ENCODE measurements at places on chromosomes 2 and 18.

DNA sequence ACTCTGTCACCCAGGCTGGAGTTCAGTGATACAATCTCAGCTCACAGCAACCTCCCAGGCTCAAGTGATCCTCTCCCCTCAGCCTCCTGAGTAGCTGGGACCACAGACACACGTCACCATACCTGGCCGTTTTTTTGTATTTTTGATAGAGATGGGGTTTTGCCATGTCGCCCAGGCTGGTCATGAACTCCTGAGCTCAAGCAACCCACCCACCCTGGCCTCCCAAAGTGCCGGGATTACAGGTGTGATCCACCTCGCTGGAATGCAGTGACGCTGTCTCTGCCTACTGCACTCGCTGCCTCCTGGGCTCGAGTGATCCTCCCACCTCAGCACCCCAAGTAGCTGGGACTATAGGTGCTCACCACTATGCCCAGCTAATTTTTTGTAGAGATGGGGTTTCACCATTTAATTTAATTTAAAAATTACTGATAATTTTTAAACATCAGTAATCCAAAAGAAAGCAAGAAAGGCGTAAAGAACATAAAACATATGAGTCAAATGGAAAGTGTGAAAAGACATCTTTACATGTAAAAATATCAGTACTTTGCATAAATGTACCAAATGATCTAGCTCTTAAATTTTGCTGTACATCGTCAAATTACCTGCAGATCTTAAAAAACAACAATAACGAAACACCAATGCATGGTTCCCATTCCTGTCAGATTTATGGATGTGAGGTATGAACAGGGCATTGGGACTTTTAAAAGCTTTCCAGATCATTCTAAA, 2.8 kb upstream of the ZNF236 start:
- DNase-seq = no peak

- DNase-seq = no peak
Observed at GRCh38 chr2:18232731-18233438, 327.6 kb downstream of the RDH14 start.

DNA sequence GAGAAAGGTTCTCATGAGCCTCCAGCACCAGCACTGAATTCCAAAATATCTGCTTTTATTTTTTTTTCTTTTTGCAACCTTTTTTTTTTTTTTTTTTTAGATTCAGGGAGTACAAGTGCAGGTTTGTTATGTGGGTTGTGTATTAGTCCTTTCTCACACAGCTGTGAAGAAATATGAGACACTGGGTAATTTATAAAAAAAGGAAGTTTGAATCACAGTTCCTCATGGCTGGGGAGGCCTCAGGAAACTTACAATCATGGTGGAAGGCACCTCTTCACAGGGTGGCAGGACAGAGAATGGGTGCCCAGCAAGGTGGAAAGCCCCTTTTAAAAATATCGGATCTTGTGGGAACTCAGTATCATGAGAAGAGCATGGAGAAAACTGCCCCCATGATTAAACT, 7.9 kb upstream of the TMX3 start:
- no peak for DNase-seq

DNA sequence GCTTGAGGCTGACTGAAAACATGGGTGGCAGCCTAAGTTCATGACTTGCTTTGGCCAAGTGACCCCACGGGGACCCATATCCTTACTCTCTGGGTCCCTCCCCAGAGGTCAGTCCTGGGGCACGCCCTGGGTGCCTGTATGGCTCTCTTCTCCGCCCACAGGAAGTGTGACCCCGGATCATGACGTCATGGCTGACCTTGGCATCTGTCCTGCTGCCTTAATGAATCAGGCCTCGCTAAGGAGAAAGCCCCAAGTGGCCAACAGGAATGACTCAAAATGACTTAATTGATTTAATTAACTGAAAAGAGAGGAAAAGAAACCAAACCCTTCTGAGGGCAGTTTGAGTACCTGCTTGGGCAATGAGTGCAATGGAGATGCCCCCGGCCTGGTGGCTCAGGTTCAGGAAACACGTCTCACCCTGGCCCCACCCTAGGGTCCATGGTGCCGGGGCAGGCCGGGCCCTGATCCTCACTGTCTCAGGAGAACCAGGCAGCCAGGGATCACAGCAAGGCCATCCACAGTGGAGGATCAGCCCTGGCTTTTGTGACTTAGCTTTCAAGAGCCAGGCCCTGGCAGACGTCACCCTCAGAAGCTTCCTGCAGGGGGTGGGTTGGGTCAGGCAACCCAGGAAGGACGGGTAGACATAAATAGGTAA, 112.0 kb downstream of the CYP26B1 start:
- DNase-seq = no peak

DNA sequence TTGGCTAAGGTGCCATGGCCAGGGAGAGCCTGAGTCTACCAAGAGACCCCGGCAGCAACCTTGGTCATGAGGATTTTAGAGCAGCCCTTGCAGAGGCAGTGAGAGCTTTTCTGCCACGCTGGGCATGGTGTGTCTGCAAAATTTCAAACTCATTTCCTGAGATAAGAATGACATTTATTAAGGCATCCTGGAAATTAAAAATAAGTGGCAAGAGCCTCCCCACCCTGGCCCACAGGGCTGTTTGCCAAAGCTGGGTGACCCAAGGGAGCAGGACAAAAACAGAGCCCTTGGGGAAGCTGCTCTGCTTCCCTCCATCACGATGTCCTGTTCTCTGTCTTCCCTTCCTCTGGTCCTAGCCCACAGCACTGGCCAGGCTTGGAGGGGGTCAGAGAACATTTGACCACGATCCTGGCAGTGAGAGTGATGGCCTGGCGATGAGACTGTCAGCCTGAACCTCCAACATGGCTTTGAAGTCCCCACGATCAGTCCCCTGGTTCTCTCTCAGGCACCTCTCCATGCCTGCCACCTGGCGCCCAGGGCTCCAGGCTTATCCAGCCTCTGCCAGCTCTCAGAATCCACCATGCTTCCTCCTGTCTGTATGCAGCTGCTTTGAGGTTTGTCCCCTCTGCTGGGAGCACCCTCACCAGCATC, 68.9 kb upstream of the RMDN2 start:
- no peak for DNase-seq

GRCh38 chr18:72372076-72372475, 172.1 kb downstream of the CBLN2 start:
- no peak for DNase-seq

GRCh38 chr2:224506494-224506893, 78.7 kb downstream of the CUL3 start:
- no peak for DNase-seq

DNA sequence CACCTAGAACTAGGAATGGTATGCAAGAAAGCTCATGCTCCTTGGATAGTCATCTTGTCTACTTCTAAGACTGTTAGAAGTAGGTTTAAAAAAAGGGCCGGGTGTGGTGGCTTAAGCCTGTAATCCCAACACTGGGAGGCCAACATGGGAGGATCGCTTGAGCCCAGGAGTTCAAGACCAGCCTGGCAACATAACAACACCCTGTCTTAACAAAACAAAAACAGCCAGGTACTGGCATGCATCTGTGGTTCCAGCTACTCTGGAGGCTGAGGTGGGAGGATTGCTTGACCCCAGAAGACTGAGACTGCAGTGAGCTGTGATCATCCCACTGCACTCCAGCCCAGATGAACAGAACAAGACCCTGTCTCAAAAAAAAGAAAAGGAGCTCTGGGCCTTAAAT, 19.9 kb downstream of the PNO1 start:
- no peak for DNase-seq

DNA sequence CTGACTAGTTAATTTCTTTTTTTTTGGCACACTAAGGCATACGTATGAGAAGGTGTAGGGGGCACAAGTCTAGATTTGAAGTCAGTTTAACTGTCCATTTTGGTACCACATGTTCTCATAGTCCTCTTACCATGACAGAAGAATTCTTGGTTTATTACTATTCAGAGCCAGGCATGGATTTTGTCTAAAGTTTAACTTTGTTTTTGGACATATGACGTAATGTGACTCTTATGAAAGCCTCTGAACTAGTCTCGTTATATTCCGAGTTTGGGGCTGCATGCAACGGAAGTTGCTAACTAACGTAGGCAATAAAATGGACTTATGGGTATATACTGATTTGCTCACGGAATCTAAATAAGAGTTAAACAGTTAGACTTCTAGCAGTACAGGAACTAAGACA, 62.9 kb downstream of the MSTN start:
- DNase-seq = no peak

- DNase-seq = no peak
Observed at GRCh38 chr2:64814007-64814406, 160.3 kb upstream of the SERTAD2 start.

GRCh38 chr18:22742409-22742808, 190.7 kb upstream of the RBBP8 start:
- no peak for DNase-seq

DNA sequence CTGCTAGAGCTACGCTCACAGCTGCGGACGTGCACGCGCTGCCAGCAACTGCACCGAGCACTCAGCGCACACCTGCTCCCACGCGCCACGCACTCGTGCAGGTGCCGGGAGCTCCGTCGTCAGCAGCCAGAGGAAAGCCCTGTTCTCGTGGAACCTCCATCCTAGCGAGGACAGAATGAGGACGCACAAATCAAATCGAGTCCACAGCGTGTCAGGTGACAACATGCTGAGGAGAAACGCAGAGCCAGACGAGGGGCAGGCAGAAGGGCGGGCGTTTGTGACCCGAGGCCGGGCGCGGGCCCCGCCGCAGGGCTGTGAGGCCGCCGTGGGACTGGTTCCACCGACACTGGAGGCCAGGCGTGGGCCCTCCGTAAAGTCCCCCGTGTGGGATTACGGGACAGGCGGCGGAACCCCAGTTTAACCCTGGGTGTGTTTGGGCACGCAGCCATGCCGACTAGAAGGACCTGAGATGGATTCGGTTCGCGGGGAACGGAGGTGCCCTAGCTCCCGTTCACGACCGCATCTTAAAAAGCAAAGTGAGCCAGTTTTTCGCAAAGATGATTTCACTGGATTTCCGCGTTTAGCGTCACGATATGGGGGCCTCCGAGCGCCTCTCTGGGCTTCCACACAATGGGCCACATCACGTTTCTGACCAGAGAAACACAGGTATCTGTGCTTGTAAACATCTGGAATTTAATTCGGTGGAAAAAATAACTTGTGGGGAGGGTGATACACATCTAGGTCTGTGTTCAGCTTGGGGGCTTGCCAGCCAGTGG, 26.9 kb upstream of the ALKAL2 start:
- no peak for DNase-seq

DNA sequence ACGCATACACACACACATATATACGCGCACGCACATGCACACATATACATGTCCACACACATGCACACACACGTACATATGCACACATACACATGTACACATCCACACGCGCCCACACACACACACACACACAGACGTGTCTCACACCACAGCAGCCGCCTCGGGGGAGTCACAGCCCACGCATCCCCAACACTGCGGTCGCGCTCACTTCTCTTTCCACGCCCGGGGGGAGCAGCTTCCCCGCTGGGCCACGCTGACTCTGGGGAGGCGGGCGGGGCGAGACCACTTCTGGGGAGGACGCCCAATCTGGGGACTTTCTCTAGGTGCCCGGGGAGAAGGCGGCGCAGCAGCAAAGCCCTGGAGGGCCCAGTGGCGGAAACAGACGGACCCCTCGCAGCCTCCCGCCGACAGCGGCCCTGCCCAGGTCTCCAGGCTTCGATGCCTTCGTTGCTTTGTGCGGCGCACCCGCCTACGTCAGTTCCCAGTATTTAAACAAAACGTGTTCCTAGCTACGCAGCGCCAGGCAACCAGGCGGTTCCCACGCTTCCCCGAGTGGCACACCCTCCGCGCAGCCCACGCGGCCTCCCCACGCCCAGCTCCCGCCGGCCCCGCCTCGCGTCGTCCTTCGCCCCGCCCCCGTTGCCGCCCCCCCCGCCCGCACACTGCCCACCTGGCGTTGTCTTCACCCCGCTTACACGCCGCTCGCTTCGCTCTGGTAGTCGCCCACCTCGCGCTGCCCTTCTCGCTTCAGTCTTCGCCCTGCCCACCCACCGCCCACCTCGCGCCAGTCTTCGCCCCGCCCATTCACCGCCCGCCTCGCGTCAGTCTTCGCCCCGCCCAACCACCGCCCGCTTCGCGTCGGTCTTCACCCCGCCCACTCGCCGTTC, 810 bp upstream of the RBFA start:
- peak; percentile 7 for DNase-seq

- peak; percentile 16 for DNase-seq
Observed at GRCh38 chr2:134657650-134658250, 61.0 kb downstream of the TMEM163 start.

GRCh38 chr2:26921323-26921722, 49.1 kb upstream of the MAPRE3 start:
- DNase-seq = no peak

DNA sequence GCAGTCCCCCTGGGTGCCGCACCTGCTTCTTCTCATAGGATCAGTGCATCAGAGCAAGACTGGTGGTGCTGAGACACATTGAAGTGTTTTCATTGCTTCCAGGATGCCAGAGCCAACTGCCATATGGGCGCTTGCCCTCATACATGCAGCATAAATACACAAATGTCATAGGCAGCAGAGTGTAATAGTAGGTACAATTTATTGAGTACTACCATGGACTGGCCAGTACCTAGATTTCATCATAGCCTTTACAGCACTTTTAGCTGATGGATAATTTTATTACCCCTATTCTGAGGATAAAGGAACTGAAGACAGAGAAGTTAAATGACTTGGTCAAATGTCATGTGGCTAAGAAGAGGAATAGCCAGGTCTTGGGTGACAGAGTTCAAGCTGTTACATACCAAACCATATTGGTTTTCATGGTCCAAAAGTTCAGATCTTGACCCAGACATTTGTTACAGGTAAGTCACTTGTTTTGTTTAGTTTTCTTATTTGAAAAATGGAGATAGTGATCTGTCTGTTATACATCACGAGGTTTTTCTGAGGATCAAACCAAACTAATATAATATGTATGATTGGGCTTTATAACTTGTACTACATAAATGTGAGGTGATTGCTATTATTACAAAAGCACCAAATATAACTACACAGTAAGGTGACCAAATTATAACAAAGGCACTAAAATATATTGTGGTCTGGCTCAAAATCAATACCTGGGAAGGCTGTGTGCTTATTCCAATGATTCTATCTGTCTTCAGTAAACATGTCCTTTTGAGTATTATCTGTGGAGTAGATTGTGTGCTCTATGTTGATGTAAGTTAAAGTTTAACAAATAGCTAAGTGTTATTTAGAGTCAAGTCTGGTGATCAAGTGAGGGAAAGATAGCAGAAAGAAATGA, 151.9 kb upstream of the CYRIA start:
- DNase-seq = no peak

GRCh38 chr2:26651470-26651771, 10.3 kb upstream of the CIB4 start:
- DNase-seq = no peak

DNA sequence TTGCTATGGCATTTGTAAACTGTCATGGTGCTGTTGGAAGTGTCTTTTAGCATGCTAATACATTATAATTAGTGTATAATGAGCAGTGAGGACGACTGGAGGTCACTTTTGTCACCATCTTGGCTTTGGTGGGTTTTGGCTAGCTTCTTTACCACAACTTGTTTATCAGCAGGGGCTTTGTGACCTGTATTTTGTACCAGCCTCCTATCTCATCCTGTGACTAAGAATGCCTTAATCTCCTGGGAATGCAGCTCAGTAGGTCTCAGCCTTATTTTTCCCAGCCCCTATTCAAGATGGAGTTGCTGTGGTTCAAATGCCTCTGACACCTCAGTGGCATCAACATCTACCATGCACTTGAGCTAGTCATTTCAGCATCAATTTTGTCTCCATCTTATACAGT, 29.7 kb downstream of the LYPD6 start:
- no peak for DNase-seq

GRCh38 chr2:191250986-191251385, 5.8 kb downstream of the MYO1B start:
- no peak for DNase-seq
